ENCODE measurements at places on chromosomes 13 and 19. TPM values are rescaled to one million over a fixed set of nuclear protein-coding genes. Genes with fewer than 3 reads are reported as not detected.

DNA sequence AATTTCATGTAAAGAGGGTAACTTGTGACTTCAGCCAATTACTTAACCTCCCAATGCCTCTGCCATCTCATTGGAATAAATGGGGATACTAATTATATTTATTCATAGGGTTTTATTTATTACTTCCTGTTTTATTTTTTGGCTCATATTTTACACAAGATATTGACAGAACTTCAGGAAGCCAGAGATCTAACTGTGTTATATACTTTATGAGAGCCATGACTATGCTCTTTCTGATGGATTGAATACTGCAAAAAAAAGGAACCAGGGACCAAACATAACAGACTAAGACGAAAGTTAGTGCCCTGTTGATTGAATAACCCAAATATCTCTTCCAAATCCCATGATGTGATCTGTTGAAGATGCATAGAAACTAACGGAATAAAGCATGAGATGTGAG lies 243.3 kb upstream of the STARD13 start:
- DNase-seq, result no peak

The CCDC70 gene
- not detected for total RNA-seq

DNA sequence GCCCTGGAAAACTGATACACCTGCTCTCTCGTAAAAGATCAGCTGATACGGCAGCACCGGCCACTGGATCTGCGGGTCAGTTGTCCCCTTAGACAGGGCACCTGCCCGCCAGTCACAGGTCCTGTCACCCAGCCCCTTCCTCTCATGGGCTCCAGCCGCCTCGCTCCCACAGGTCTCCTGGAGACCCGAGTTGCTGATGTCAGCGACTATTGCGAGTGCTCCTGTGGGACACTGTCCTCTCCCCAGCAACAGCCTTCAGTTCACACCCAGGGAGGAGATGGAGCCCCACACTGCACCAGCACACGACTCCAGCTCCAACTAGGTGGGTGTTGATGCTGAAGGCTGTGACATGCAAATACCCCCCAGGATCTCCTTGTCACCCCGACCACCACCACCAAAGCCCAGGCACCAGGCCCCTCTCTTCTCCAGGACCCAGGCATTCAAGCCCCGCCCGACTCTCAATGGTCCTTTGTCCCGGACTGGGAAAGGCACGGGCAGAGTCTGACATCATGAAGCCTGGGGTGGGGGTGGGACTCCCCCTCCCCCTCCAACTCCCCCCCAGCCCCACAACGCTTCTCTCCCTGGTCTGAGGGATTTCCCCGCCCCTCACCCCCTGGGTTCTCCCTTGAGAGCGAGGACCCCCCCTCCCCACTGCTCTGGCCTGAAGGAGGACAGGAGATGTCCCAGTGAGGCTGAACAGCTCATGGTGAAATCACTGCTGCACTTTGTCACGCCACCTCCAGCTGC lies 1.4 kb upstream of the MAG start:
- DNase-seq, result no peak

DNA sequence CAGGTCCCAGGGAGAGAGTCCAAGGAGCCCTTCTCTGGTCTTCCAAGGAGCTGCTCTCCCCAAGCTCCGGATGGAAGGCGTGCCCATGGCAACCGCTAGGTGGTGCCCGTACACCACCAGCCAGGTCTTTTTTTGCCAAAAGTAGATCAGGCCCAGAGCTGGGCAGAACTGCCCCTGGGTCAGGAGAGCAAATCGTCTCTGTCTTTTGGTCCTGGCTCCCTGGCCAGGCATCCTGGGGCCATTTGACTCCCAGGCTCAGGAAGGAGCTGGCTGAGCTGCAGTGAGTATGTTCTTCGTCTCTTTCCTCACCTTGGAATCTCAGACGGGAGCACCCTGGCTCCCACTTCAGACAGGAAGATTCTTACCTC lies 24.6 kb upstream of the BCL3 start:
- DNase-seq, result no peak

The RANBP3 gene
- 81.9 TPM for total RNA-seq

DNA sequence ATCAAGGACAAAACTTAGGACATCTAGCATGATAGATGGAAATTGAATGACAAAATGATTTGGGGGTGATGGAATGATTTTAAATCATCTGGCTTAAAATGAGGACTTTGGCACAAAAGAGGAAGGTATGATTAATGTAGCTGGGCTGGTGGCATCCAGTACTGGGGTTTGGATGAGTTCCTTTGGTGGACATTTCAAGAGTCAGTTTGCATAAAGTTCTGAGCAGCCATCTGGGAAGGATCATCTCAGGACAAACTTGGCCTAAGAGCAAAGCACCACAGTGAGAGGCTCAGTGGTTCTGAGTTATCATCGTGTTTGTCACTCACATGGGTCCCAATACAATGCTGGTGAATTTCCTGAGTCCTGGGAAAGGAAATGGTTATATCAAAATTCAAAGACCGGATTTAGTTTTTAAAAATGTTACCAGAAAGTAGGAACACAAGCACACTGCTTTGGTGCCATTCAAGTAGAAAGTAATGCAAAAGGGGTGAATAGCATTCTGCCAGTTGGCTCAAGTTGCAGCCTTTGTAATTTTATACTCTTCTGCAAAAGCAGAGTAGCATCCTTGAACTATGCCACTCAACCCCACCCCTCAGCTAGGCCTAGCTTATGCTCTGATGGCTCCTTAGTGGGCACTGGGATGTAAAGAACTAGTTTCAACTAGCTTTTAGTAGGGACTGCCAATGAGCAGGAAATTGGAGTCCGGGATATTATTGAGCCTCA lies 219.0 kb downstream of the COG6 start:
- DNase-seq, result no peak

DNA sequence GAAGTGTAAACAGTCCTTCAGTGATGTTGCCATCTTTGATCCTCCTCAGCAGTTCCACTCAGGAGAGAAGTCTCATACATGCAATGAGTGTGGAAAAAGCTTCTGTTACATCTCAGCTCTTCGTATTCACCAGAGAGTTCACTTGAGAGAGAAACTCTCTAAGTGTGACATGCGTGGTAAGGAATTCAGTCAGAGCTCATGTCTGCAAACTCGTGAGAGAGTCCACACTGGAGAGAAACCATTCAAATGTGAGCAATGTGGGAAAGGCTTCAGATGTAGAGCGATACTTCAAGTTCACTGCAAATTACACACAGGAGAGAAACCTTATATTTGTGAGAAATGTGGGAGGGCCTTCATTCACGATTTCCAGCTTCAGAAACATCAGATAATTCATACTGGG lies 7.7 kb downstream of the ZNF230 start:
- no peak for DNase-seq

The VMAC gene
- 0.87 TPM for total RNA-seq

GRCh38 chr13:95292622-95293021 lies 8.6 kb downstream of the ABCC4 start:
- DNase-seq, result no peak

The ZNF66 gene
- 5.1 TPM for total RNA-seq

- DNase-seq, result no peak
These were observed 1.8 kb downstream of the ACOD1 start for GRCh38 chr13:76950101-76950500.

DNA sequence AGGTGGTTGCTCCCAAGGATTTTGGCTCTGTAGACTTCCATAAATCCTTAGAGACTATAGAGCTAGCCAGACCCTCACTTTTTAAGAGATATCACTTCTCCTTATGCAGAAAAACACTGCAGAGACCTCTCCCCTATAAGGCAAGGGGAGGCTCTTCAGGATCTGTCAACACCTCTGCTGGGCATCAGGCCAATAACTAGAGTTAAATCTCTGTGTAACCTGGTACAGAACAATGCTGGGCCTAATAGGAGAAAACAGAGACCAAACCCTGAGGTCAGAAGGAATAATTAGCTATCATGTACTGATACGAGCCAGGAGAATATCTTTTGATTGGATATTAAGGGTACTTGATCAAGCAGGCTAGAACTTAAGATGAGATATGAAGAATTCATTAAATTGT lies 358.5 kb downstream of the TBC1D4 start:
- DNase-seq, result no peak

DNA sequence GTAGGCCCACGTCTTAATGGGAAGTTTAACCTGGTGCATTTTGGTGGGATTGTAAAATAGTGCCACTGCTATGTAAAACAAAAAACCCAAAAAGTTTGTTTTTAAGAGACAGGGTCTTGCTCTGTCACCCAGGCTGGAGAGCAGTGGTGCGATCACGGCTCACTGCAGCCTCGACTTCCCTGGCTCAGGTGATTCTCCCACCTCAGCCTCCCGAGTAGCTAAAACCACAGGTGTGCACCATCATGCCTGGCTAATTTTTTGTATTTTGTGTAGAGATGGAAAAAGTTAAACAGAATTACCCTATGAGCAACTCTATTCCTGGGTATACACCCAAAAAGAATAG lies 820 bp upstream of the REXO1 start:
- DNase-seq, result no peak

GRCh38 chr19:35038623-35039512 lies 2.7 kb upstream of the HPN start:
- no peak for DNase-seq

- no peak for DNase-seq
These were observed 56.6 kb downstream of the PDS5B start for GRCh38 chr13:32642858-32643257.

The SSC5D gene
- total RNA-seq, result not detected

DNA sequence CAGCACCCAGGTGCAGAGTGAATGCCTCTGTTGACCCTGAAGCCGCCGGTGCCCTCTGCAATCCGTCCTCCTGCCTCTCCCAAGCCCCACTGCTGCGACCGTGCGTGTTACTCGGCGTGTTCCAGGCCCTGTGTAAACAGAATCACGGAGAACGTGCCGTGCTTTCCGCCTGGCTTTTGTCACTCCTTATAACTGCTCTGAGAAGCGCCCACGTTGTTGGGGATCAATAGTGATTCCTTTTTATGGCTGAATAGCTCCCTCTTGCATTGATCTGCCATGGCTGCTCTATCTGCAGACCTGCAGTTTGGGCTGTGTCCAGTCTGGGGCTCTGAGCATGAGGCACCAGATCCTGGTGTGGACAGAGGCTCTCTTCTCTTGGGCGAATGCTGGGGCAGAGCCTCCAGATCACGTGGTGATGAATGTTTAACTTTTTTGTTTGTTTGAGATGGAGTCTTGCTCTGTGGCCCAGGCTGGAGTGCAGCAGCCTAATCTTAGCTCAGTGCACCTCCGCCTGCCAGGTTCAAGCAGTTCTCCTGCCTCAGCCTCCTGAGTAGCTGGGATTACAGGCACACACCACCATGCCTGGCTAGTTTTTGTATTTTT lies 15.8 kb downstream of the ADPRHL1 start:
- DNase-seq, result no peak
